ENCODE measurements at places on chromosomes 11 and 22. TPM values are rescaled to one million over a fixed set of nuclear protein-coding genes. Genes with fewer than 3 reads are reported as not detected.

The EP300 gene
- 30.4 TPM for total RNA-seq

The GAL3ST1 gene
- total RNA-seq = under 0.01 TPM

The SERGEF gene
- total RNA-seq = 21.8 TPM

The CDC42BPG gene
- 0.18 TPM for total RNA-seq

The ADORA2A gene
- total RNA-seq = 37.6 TPM

The SREBF2 gene
- total RNA-seq = 23.4 TPM

The TMEM151A gene
- total RNA-seq = not detected
